Activated naive CD4-positive, alpha-beta T cell (primary cell): ENCODE measurements at places on chromosomes 16 and 17.

DNA sequence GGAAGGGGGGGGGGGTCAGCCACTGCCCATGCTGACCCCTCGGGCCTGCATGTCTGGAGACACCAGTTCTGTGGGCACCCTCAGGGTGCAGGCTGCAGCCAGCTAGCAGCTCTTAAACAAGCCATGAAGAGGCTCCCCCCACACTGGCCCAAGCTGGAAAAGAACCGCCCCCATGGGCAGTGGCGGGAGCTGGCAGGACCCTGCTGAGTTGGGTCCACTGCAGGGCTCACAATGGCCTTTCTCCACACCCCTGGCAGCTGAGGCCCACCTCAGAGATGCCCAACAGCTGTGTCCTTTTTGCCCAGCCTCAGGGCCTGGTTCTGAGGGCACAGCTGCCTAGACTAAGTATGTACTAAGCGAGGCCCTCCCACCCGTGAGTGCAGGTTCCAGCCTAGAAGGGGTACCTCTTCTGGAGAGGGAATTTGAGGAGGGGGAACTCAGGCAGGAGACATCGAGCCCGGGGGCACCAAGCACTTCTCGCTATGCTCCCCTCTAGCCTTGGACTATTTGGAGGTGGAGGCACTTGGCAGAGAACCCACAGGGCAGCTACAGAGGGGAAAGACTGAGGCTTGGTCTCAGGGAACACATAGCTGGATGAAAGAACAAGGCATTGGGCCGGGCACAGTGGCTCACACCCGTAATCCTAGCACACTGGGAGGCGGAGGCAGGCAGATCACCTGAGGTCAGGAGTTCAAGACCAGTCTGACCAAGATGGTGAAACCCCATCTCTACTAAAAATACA lies 3.2 kb downstream of the THRA start:
- DNase-seq, result no peak

DNA sequence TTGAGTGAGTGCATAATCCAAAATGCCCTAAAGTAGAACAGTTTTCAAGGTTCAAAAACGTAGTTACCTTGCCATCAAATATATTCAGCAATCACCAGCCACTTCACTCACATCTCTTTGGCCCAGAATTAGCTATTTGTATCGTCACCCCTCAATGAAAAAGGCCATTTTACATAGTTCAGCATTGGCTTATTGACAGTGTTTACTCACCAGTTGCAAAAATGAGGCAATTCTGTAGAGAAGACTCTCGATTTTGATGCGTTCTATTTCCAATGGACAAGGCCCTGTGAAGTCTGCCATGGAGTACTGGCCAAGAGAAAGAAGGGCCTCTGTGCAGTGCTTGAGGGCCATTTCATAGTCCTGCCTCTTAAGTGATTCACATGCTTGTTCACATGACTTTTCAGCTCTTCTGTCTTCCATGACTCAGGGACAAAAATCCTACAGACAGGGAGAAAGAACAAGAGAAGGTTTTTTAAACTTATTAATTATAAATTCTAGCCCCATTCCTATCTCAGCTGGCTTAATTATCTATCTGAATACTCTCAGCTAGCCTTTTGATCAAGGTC lies 26.5 kb downstream of the HELZ start:
- no peak for DNase-seq

DNA sequence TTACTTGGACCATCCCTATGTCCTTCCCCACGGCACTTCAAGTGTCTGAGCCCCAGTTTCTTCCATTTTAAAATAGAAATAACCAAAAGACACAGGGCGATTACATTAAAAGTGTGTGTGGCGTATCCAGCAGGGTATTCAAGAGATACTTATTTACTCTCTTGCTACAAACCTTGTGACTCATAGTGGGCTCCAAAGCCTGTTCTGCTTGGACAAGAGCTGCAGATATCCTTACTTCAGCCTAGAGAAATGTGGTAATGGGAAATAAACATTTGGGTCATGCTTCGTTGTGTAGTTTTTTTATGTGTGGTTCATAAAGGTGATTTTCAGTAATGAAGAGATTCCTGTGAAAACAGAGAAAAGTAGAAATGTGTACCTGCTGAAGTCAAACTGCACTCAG lies 288.9 kb upstream of the CDH11 start:
- no peak for DNase-seq

- DNase-seq, result no peak
Measured at GRCh38 chr16:53099318-53100130, 44.7 kb downstream of the CHD9 start.

GRCh38 chr17:8413938-8414337 lies 16.3 kb upstream of the RNF222 start:
- no peak for DNase-seq

- DNase-seq, result no peak
Measured at GRCh38 chr16:13419589-13419988, 500.4 kb upstream of the ERCC4 start.

GRCh38 chr16:56789360-56789759 lies 59.4 kb downstream of the NUP93 start:
- DNase-seq, result no peak

GRCh38 chr17:58242171-58242784 lies 3.9 kb downstream of the LPO start:
- no peak for DNase-seq

DNA sequence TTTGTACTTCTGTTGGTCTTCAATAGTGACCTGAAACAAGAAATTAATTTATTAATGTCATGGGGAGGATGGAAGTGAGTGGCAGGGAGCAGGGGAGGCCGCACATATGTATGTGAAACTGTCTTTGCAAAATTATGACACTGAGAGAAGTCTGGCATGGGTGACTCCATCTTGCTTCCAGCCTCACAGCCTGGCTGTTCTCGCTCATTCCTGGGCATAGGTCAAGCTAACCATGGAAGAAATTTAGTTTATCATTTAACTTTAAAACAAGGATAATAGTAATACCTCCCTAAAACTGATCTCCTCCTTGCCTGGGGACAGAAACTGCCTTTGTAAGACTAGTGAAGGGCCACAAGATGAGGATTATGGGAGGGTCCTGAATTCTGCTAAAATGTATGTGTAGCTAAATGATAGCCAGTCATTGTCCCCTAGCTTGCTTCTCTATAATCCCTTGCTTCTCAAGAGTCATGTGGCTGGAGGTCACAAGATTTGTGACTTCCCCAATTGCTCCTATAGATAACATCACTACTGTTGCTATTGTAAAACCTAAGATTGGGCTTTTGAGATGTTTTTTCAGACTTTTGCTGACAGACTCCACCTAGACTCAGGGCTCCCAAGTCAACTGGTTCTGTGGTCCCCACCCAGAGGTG lies 126.0 kb downstream of the HS3ST3A1 start:
- DNase-seq, result no peak
